ENCODE measurements at places on chromosomes 3 and 15. TPM values are rescaled to one million over a fixed set of nuclear protein-coding genes. Genes with fewer than 3 reads are reported as not detected.
A peak's percentile ranks its signal among the peaks of the same experiment; 100 is the strongest.

DNA sequence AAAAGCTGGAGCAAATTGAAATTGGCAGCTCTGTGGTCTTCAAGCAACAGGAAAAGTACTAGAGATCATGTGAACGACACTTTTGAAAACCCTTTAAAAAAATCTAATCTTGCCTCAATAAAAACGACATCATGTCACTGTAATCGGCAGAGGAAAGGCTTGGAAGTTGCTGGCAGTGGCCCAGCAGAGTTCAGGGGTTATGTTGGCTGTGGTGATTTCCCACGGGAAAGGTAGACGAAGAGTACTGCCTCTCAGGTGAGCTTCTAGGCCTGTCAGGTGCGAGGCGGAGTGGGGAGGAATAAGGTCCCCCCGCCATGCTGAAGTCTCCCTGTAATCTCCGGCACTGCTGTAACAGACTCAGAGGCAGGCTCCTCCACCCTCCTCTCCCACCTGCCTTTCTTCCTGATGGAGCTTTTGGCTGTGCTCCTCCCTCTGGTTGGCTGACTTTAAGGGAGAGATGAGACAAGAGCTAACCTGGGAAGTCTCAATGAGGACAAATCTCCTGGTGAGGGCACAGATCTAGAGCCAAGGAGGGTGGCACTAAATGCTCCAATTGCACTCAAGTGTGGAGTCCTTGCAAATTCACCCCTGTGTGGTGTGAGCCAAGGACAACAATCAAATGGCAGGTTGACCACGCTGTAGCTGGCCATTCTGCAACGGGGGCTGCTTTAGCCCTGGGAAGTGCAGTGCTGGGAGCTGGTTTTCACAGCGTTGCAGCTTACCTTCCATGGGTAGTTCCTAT, 18.7 kb upstream of the HES1 start:
- DNase-seq = no peak

GRCh38 chr3:24145981-24146822, 201.1 kb downstream of the NR1D2 start:
- DNase-seq = no peak

The GTF2A2 gene
- total RNA-seq = 99.1 TPM

The SHF gene
- total RNA-seq = 15.7 TPM

DNA sequence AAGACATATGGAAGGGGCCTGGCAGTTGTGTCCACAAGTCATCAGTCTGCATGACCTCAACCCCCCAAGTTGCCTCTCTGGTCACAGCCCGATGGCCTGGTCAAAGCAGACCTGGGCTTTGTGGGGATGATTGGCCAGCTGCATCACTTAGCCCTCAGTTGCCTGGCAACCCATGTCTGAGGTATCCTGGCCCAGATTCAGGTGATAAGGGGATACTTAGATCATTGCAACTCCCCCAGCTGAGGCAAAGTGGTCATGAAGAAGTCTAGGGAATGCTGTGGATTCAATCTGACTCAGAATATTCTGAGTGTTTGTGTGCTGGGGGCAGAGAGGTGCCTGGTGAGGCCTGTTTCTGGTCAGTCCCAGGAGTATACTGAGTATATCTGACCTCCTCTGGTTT, 5.0 kb downstream of the GPR156 start:
- DNase-seq = no peak

The RFT1 gene
- total RNA-seq = 21.4 TPM

The MEGF11 gene
- not detected for total RNA-seq

- peak; percentile 53 for DNase-seq
Measured at GRCh38 chr3:135235541-135235940, 440.5 kb downstream of the EPHB1 start.

The DNAJC13 gene
- total RNA-seq = 57.1 TPM

- DNase-seq = no peak
Measured at GRCh38 chr3:124570232-124570631, 160.0 kb upstream of the UMPS start.

GRCh38 chr3:9970020-9970652, 16.5 kb downstream of the EMC3 start:
- DNase-seq = no peak

The SLC24A5 gene
- not detected for total RNA-seq

The SLC28A1 gene
- total RNA-seq = not detected

The WDR49 gene
- 0.31 TPM for total RNA-seq

GRCh38 chr3:194042927-194043326, 93.0 kb upstream of the HES1 start:
- DNase-seq = no peak

- DNase-seq = no peak
Measured at GRCh38 chr3:176867681-176868663, 329.3 kb downstream of the TBL1XR1 start.

The PARP6 gene
- 93.9 TPM for total RNA-seq

DNA sequence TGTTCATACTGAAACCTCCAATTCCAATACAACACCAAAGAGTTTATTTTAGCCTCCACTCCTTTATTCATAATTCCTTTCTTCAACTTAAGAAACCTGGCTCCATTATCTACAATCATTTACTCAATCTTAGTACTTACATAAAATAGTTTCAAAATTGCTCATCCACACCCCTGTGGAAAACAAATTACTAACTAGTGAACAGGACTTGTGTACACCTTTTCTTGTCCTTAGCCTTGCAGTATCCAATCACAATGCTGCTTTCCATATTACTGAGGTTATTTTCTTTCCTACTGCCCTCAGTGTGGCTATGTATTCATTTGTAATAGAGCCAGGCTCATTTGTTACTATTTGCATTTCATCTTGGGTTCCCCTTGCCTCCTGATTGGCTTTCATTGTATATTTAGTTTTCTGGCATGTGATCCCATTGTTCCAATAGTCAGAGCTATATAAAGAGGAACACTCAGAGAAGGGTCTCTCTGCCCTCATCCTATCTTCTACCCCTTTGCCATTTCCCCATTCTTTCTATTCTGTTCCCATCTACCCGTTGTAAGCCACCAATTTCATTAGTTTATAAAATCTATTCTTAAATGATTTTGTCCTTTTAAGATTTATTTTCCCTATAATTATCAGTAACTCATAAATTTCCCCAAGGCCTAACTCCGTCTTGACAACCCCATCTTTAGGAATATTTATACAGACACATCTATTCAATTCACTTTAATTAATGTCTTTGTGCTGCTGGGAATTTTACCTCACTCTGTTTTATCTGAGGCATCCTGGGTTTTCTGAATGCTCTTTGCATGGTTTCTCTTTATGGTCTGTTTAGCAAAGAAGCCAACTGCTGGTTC, 67.9 kb upstream of the RBP1 start:
- DNase-seq = no peak

DNA sequence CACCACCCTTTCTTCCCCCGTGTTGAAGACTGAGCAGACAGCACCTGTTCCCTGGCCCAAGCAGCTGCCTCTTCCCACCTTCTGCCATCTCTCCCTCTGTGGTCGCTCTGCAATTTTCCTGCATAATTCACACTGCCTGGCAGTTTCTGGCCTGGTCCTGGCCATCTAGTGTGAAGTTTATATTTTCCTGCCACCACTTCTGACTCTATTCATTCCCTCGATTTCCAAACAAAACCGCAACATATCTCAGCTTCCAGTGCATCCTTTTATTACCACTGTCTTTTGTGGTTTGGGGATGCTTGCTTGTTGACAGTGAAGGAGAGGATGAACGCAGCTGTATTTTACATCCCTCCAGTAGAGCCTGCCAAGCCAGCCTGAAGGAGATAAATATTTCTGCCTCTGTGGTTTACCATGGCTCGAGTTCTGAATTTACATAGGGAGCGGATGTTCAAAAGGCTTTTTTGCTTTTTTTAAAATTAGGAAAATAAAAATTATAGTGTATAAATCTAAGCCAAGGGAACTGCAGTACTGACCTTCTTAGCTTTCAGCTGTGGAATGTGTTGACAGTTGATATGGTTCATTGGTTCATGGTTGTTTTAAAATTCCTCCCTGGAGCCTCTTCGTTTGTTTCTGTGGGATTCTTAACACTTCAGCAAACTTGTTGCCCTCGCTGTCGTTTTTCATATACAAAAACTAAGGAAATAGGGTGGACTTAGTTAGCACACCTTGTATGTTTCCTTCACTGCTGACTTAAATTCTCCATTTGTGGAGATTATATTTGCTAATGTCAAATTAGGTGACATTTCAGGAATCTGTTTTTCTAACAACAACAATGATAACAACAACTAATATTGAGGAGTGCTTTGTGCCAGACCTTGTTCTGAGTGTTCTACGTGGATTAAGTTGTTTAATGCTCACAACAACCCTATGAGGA, 250.5 kb downstream of the ADAMTSL3 start:
- DNase-seq = no peak

DNA sequence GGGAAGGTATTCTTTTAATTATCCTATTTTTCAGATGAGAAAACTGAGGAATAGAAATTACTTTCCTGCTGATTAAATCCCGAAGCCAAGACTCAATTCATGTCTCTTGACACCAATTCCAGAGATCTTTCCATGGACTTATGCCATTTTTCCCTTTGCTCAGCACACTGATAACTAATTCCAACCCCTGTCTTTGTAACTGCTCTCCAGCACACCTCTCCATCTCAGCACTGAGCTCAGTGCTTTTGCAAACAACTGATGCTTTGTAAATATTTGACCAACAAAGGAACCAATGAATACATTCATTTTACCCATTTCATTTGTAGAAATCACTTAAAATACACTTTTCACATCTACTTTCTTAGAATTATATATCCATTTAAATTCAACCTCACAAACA, 249.1 kb downstream of the IL5RA start:
- DNase-seq = no peak

The ARHGEF26 gene
- 5.5 TPM for total RNA-seq

The EFCC1 gene
- total RNA-seq = 0.13 TPM

- no peak for DNase-seq
Measured at GRCh38 chr15:100531823-100532327, 3.1 kb upstream of the CERS3 start.

The GOLGA8G gene
- not detected for total RNA-seq

The WDR6 gene
- total RNA-seq = 211 TPM

- DNase-seq = no peak
Measured at GRCh38 chr3:46942076-46942475, 34.5 kb downstream of the CCDC12 start.

GRCh38 chr3:114902691-114903101, 244.4 kb downstream of the ZBTB20 start:
- DNase-seq = no peak

DNA sequence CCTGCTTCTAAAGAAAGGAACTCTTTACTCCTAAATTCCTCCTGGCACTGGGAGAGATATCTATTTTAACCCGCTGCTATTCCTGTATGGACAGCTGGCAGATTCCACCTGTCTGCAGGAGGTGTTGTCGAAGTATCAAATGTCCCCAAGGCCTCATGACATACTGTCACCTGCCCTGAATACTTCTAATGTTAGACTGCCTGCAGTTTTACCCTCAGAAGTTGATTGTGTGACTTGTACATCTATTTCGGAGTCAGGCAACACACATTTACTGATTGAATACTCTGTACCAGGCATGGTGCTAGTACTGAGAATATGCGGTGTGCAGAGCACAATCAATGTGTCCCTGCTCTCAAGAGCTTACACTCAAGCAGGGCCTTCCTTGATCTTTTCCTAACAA, 38.6 kb downstream of the PDZRN3 start:
- no peak for DNase-seq
